ENCODE measurements at places on chromosomes 7 and 10.

DNA sequence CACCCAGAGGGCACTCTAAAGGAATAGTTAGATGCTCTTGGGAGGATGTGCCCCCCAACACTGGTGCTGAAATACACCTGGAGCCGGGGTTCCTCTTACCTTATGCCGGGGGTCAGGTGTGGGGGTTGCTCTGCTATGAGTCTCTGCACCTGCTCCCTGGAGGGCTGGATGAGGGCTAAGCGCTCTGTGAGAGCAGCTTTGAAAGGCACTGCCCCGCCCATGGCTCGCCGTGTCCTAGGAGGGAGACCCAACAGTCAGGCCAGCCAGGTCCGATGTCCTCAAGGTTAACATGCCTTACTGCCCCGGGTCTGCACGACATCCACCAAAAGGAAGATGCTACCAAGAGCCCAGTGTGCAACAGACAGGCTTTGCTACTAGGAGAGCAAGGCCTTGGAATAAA lies 31.7 kb downstream of the PSPH start:
- no peak for DNase-seq
- no peak overlapping the region for H3K4me3 ChIP-seq
- peaks cover 23% of the 10 kb centered on the region for H3K36me3 ChIP-seq
- no peak overlapping the region for H3K27ac ChIP-seq
- H3K4me1 ChIP-seq = no peaks in the 10 kb centered on the region

DNA sequence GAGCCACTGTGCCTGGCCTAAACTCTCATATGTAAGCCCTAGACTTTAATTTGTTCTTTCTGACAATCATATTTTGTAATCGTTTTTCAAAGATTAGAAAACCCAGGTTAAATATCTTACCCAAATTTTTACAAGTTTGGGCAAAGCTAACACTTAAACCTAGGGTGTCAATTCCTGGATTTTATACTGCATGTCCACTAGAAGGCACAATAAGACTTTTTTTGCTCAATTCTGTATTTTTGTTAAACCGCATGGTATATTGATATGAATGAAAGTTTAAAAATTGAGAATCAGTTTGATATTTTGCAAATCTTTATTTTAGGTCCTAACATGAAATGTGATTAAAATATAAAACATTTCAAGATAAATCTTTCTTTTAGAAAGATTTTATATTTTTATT lies 29.3 kb downstream of the DYNC2I1 start:
- H3K4me1 ChIP-seq = no peaks in the 10 kb centered on the region
- no peak overlapping the region for H3K27ac ChIP-seq
- DNase-seq = no peak
- no peaks in the 10 kb centered on the region for H3K36me3 ChIP-seq

DNA sequence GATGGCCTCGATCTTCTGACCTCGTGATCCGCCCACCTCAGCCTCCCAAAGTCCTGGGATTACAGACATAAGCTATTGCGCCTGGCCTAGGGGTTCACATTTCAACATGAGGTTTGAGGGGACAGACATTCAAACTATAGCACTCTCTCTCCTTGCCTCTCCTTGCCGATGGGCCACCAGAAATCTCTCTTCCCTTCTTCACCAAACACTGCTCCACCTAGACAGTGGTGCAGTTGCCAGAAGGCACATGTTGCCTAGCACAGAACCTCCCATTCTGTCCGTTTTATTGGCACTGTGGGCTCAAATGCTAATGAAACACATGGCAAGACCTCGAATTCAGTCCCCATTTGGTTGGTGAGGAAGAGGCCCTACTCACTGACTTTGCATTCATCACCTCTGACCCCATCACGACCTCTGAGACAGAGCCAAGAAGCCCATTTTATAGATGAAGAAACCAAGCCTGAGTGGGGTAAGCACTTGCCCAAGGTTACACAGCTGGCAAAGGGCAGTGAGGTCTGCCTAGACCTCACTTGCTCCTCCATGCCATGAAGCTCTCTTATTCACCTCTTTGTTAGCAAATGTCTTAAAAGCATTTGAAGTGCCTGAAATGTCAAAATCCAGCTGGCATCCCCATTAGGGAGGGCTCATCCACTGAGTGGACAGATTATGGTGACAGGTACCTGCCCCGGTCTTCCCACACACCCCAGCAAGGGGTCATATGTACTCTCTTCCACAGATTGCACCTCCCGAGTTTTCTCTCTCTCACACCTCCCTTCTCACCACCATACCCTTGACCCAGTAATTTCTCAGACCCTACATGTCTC lies 34.0 kb downstream of the GPRIN2 start:
- no peaks in the 10 kb centered on the region for H3K4me1 ChIP-seq
- H3K27me3 ChIP-seq = no peaks in the 10 kb centered on the region
- no peak overlapping the region for H3K27ac ChIP-seq
- no peaks in the 10 kb centered on the region for H3K36me3 ChIP-seq
- H3K4me3 ChIP-seq = no peak overlapping the region
- DNase-seq = no peak

- no peaks in the 10 kb centered on the region for H3K36me3 ChIP-seq
- H3K27ac ChIP-seq = no peak overlapping the region
- DNase-seq = no peak
Measured at GRCh38 chr7:137454246-137454724, 110.8 kb upstream of the PTN start.

- H3K27me3 ChIP-seq = no peaks in the 10 kb centered on the region
- H3K36me3 ChIP-seq = no peaks in the 10 kb centered on the region
Measured at GRCh38 chr7:108592646-108593201, 23.1 kb downstream of the DNAJB9 start.

DNA sequence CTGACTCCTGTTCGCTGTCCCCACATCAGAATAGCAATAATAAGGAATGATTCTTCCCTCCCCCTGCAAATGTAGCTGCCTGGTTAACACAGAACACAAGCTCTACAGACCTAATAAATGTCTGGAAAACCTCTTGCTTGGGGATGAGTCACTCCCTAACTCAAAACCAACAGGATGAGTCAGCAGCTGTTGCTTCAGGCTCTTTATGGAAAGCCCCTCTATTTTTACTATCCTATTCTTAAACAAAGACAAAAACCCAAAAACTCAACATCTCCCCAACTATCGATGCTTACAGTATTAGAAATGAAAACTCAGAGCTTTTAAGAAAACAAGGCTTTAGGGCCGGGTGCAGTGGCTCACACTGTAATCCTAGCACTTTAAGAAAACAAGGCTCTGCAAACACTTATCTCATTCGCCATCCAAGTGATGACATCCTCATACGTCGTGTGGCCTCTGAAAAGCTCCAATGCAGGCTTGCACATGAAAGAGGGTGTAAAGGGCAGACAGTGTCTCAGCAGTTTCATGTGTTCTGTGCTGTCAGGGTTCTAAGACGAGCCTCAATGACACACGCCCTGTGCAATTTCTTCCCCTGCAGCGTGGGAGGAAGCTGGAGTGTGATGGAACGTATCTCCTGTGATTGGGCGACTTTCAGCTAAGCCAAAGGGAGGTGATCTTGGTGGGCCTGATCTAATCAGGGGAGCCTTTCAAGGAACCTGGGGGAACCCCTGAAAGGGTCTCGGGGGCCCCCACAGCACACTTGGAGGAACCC lies 70.1 kb downstream of the AMZ1 start:
- H3K27ac ChIP-seq = peak overlapping the region; percentile 100
- no peaks in the 10 kb centered on the region for H3K36me3 ChIP-seq
- DNase-seq = peak; percentile 96
- no peaks in the 10 kb centered on the region for H3K27me3 ChIP-seq

GRCh38 chr10:127850944-127851343 lies 41.8 kb downstream of the CLRN3 start:
- no peak overlapping the region for H3K27ac ChIP-seq
- H3K36me3 ChIP-seq = no peaks in the 10 kb centered on the region
- peaks cover 8% of the 10 kb centered on the region for H3K27me3 ChIP-seq
- peaks cover 21% of the 10 kb centered on the region for H3K4me1 ChIP-seq

DNA sequence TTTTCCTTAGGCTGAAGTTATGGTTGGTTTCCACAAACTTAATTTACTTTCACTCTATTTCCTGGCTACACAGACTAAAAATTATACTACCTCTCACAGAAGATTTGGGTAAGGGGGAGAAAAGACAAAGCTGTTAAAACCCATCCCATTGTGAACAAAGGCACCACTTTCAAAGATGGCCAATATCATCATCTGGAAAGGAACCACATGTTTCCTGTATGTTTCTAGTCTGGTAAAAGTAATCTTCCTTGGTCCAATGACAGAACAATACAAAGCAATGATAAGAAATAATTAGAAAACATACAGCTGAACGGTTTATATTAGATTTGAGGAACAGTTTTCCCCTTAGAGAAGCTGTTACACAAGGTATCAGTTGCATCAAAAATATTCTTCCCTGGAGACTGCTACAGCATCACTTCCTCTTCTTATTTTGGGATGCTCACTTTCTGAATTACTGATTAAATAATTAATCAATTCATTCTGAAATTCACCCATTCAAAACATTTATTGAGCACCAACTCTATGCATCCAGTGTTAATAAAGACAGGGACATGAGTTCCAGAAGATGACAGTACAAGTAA lies 8.5 kb upstream of the SFR1 start:
- H3K27ac ChIP-seq = no peak overlapping the region
- no peaks in the 10 kb centered on the region for H3K36me3 ChIP-seq
- no peak for DNase-seq
- H3K4me1 ChIP-seq = no peaks in the 10 kb centered on the region
- no peaks in the 10 kb centered on the region for H3K27me3 ChIP-seq

DNA sequence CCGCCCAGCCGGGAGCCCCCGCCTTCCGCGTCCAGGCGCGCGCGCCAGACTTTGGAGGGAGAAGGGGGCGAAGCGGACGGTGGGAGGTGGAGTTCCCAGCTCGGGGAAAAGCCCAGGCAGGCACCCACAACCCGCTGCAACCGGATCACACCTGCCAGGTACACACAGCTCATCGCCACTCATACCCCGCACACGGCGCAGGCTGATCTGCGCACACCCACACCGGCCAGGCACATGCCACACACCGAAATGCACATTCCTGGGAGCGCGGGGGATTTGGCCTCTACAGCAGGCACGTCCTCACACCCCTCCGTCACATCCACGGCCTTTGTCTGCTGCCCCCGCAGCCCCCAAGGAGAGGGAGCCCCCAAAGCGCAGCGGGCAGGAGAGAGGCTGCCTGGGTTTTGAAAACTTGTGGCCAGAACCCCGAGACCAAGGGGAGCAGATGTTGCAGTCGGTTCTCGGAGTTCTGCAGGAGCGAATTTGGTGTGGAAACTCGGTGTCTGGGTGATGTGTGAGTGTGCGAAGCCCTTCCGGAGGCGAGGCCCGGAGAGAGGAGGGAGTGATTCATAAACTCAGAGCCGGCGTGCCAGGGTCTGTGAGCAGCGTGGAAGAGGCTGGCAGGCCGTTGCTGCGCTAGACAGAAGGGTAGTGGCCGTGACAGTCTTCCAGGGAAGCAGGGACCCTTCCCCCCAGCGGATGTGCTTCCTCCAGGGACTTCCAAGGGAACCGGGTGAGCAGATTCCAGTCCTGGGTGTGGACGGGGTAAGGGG lies 734 bp downstream of the CHST3 start:
- H3K4me1 ChIP-seq = peaks cover 12% of the 10 kb centered on the region
- H3K36me3 ChIP-seq = no peaks in the 10 kb centered on the region
- H3K27me3 ChIP-seq = peaks cover 38% of the 10 kb centered on the region
- H3K4me3 ChIP-seq = no peak overlapping the region
- no peak overlapping the region for H3K27ac ChIP-seq
- no peak for DNase-seq

DNA sequence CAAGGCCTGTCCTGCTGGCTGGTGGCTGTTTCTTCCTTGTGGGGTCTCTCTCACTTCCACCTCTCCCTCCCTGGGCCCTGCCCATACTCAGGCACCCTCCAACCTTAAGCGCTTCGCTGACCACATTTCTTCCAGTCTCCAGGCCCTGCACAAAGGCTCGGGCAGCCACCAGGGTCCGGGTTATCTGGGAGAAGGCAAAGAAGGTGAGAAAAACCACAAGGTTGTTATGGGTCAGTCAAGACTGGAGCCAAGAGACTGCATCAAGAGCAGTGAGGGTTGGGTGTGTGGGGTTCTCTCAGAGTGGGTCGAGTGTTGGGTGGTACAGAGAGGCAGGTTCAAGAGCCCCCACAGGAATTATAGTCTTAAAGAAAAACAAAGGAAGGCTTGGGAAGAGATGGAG lies 2.6 kb downstream of the GPC2 start:
- peaks cover 22% of the 10 kb centered on the region for H3K4me1 ChIP-seq
- no peak for DNase-seq
- H3K4me3 ChIP-seq = no peak overlapping the region
- peaks cover 20% of the 10 kb centered on the region for H3K27me3 ChIP-seq
- no peak overlapping the region for H3K27ac ChIP-seq
- no peaks in the 10 kb centered on the region for H3K36me3 ChIP-seq

GRCh38 chr7:22346383-22347107 lies 10.4 kb downstream of the RAPGEF5 start:
- no peak overlapping the region for H3K4me3 ChIP-seq
- DNase-seq = no peak
- H3K36me3 ChIP-seq = no peaks in the 10 kb centered on the region
- no peaks in the 10 kb centered on the region for H3K4me1 ChIP-seq

DNA sequence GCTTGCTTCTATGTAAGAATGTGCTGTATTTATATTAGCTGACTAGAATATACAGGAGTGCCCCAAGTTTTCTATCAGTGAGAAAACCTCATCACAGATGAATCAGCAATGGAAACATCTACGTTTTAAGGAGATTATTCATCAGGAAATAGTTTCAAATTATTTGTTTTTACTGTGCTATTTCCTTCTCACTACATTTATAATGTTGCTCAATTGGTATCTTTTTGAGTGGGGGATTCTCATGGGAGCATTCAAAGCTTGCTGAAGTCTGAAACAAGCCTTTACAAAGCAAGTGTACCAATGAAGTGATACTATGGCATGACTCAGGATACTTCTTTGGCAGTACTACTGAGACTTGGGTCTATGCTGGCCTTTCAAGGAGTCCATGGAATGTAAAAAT lies 191.1 kb upstream of the SLC26A5 start:
- H3K36me3 ChIP-seq = no peaks in the 10 kb centered on the region
- no peak overlapping the region for H3K27ac ChIP-seq
- H3K4me1 ChIP-seq = no peaks in the 10 kb centered on the region
- H3K27me3 ChIP-seq = no peaks in the 10 kb centered on the region
- DNase-seq = no peak
- no peak overlapping the region for H3K4me3 ChIP-seq

DNA sequence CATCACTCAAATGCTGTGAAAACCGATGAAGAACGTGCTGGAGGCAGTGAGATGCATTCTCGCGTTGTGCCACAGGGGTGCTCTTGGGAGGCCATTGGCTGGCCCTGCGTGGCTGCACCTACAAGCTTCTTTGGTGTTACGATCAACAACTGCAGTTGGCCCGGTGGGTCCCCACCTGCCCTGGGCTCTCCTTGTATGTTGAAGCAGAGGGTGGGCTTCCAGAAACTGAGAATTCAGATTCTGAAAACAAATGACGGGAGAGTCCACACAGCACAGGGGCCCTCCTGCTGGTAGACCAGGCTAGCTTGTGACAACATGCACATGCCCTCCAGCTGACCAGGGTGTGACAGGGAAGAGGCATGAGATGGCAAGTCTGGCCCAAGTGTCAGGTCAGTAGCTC lies 23.7 kb upstream of the DDC start:
- H3K27ac ChIP-seq = no peak overlapping the region
- H3K4me1 ChIP-seq = no peaks in the 10 kb centered on the region

GRCh38 chr7:151381098-151381347 lies 28.8 kb downstream of the WDR86 start:
- no peak overlapping the region for H3K27ac ChIP-seq
- H3K4me3 ChIP-seq = no peak overlapping the region
- peak; percentile 29 for DNase-seq
- peaks cover 37% of the 10 kb centered on the region for H3K27me3 ChIP-seq
- peaks cover 22% of the 10 kb centered on the region for H3K4me1 ChIP-seq

All from CD14-positive monocyte (primary cell).